ENCODE measurements at places on chromosomes 1 and 21.

DNA sequence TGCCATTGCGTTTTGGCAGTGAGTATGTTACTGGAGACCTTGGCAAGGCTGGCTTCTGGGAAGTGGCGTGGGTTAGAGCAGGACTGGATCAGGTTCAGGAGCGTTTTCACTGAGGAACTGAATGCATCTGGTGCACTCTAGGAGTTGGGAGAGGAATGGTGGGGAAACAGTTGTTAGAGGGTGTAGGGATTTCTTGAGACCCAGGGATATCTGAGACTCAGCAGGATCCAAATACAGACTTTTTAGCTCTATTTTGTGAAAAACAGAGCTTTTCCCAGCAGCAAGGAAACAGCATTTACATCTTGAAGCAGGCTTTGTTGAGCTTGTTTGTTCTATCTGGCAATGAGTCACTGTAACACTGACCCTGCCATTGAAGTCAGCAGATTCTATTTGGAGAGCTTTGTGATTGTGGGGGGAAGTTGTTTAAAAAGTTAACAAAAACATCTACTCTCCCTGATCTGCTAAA, 56.9 kb upstream of the NRIP1 start:
- DNase-seq, result no peak

- peak; percentile 90 for DNase-seq
These were observed 6.3 kb upstream of the PTP4A2 start for GRCh38 chr1:31944205-31945089.

DNA sequence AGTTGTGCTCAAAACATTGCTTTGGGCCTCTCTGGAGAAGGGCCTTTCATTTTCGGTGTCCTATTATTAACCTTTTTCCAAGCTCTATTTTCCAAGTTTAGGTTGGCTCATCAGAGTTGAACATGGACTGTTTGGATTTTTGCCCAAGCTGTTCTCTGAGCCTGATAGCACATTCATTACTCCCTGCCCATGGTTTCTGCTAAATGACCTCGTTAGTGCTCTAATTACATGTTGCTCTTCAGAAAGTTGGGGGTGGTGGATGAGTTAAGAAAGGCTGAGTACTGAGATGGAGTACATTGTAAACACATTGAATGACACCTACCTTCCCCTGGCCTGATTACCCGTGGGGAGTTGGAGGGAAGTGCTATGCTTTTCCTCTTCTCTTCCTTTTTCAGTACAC, 38.9 kb downstream of the LMO4 start:
- no peak for DNase-seq

- DNase-seq, result peak; percentile 25
These were observed 76.6 kb downstream of the TGFBR3 start for GRCh38 chr1:91809317-91809716.

DNA sequence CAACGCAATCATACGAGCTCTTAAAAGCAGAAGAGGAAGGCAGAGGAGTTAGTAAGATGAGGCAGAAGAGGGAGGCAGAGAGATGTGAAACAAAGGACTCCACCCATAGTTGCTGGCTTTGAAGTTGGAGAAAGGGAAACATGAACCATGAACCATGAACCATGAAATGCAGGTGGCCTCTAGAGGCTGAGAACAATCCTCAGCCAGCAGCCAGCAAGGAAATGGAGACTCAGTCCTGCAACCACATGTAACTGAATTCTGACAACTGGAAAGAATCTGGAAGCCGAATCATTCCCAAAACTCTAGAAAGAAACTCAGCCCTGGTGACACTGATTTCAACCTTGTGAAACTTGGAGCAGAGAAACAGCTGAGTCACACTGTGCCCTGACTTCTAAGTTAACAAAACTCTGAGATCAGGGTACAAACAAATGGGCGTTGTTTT, 10.1 kb downstream of the DIPK1A start:
- DNase-seq, result peak; percentile 87

GRCh38 chr1:54528613-54529012, 19.4 kb upstream of the ACOT11 start:
- DNase-seq, result no peak

DNA sequence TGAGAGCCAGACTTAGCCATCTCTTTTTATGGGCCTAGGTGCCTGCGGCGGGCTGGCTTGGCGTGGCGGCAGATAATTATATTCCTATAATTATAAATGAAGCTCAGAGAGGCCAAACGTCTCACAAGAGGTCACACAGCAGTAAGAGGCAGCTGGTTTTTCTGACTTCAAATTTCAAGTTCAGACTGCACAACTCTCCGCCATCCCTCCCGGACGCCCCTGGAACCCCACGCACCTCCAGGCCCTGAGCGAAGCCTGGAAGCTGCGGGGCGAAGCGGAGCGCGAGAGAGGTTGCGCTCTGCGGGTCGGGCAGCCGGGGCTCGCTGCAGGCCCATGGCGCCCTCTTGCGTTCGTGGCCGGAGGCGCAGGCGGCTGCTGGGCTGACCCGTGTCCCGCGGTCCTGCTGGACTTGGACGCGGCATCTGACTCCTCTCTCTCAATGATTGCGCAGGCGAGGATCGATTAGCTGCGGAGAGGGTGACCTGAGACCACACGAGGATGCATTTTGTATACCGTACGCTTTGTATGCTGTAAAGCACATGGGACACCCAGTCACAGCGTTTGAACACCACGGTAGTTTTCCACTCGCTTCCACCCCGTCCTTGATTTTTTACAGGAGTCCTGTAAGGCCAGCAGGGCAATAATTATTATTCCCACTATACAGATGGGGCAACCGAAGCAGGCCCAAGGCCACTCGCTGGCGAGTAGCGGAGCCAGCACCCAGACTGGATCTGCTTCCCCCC, 272.7 kb downstream of the FOXD2 start:
- DNase-seq, result peak; percentile 44

- no peak for DNase-seq
These were observed 696 bp downstream of the EBNA1BP2 start for GRCh38 chr1:43171312-43171875.

DNA sequence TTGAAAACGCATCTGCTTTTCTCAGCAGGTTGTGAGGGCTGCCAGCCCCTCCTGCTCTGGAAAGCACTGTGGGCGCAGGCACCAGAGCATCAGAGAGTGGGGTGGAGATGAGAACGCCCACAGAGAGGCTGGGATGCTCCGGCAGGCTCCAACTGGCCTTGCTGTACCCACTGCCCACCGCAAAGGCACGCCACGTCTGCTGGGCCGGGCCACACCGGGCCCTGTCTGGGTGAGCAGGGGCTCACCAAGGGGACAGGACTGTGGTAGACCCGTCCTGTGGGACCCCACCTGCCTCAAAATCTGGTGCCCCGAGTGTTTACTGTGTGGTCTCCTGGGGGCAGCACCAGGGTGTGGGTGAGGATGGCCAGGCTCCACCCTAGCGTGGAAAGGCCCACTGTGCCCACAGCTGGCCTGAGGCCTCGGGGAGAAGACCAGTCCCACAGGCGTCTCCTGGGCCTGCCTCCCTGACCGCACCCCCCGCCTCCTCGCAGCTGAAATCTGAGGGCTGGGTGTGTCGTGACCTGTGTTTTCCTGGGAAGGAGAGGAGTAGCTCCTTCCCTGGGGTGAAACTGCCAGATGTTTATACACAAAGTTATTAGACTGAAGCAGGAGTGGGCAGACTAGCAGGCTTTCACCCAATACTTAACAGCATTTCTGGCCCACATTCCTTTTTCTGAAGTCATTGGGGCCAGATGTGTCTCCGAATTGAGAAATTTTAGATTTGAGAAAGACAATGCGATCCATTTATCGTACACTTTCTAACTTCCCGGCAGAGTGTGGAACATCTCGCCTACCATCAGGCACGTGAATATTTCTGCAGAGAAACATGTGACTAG, 53.8 kb downstream of the STUM start:
- peak; percentile 46 for DNase-seq

- DNase-seq, result peak; percentile 62
These were observed 953 bp upstream of the NDUFS2 start for GRCh38 chr1:161200992-161201835.

GRCh38 chr1:44724955-44725698, 5.8 kb downstream of the RNU5D-1 start:
- no peak for DNase-seq

DNA sequence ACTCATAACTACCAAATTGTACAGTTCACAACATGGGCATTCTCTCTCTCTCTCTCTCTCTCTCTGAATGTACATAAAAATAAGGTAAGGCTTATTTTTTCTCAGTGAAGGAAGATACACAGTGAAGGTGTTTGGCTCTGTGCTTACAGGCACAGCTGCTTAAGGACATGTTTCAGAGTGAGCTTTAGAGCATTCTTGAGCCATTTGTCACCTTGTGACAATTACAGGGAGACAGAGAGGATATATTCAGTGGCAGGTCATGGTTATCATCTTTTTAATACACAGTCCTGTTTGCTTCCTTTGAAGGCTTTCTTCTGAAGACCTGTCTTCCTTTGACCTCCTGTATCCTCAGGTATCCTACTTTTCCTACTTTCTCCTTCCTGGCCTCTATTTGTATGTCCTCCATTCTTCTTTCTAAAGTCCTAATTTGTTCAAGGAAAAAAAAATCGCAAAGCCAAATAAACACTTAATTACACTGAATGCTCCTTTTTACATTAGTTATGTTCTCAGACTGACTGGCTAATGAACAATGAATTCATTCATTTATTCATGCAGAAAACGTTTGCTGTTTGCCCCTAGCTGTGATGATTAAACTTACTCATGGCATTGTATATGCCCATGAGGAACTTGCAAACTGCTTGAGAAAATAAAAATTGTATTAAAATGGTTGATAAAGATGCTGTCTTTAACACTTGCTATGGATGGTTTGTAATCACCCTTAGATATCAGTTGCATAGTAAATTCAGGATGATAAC, 33.4 kb downstream of the HSD17B7 start:
- DNase-seq, result peak; percentile 48

- peak; percentile 74 for DNase-seq
These were observed 48.7 kb downstream of the SPAG17 start for GRCh38 chr1:118136187-118136941.

DNA sequence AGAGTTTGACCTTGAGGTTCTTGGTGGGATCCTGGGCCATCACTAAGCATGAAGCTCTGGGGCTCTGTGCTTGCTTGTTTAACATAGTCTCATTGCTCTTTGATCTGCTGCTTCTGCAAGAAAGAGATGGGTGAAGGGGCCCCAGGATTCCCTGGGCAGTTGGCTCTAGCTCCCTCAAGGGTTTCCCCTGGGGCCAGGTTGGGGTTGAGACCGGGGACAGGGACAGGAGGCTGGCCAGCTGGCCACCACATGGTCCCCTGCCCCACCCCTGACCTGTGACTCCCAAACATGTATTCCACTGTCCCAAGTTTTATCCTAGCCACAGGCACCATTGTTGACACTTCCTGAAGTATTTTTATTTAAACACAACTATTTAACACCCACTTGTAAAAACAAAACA, 69.5 kb downstream of the FHAD1 start:
- DNase-seq, result no peak

- DNase-seq, result no peak
These were observed 579.3 kb upstream of the ADGRL4 start for GRCh38 chr1:79585801-79586200.

DNA sequence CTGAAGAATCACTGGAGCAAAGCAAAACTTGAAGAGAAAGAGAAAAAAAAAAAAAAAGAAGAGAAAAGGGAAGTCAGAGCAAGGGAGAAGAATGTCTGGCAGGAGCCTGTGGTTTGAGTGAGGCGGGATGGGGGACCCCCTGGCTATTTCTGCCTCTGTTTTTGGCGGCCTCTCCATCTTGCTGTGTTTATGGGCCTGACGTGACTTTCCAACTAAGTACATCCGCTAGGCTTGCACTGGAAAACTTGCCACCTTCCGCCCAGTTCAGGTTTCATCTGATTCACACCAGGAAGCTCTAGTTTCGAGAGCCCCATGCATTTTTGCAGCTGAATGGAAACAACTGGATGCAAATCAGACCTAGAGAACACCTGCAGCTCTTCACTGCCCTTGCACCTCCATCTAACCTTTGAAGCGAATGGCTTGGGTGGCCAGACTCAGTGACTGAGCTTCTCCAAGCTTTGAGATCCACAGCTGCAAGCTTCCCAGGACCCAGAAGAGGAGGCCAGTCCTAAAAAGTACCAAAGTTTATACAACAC, 28.0 kb downstream of the TBX15 start:
- DNase-seq, result peak; percentile 50

DNA sequence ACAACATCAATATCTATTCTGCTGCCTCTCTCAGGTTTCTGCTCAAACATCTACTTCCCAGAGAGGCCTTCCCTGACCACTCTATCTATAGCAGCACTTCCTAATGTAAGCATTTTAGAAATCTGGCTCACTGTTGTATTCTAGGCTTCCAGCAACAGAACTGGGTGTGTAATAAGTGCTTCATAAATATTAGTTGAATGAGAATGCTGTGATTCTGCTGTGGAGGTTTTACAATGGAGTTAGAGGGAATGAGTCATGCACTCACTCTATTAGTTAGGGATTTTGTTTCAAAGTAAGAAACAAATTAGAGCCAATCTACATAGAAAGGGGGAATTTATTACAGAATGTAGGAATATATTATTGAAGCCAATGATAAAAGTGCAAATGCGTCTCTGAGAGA, 38.6 kb upstream of the SLC35F3 start:
- DNase-seq, result no peak

- DNase-seq, result no peak
These were observed 17.6 kb downstream of the COL8A2 start for GRCh38 chr1:36107394-36107793.

- DNase-seq, result peak; percentile 23
These were observed 23.0 kb upstream of the DMBX1 start for GRCh38 chr1:46466477-46467182.

- DNase-seq, result no peak
These were observed 4.9 kb downstream of the CAMTA1 start for GRCh38 chr1:6790146-6790545.

- peak; percentile 69 for DNase-seq
These were observed 13.1 kb upstream of the HEYL start for GRCh38 chr1:39652554-39652953.

- no peak for DNase-seq
These were observed 1.5 kb downstream of the A3GALT2 start for GRCh38 chr1:33319186-33319948.

GRCh38 chr21:41670056-41670805, 96.6 kb downstream of the RIPK4 start:
- DNase-seq, result no peak

DNA sequence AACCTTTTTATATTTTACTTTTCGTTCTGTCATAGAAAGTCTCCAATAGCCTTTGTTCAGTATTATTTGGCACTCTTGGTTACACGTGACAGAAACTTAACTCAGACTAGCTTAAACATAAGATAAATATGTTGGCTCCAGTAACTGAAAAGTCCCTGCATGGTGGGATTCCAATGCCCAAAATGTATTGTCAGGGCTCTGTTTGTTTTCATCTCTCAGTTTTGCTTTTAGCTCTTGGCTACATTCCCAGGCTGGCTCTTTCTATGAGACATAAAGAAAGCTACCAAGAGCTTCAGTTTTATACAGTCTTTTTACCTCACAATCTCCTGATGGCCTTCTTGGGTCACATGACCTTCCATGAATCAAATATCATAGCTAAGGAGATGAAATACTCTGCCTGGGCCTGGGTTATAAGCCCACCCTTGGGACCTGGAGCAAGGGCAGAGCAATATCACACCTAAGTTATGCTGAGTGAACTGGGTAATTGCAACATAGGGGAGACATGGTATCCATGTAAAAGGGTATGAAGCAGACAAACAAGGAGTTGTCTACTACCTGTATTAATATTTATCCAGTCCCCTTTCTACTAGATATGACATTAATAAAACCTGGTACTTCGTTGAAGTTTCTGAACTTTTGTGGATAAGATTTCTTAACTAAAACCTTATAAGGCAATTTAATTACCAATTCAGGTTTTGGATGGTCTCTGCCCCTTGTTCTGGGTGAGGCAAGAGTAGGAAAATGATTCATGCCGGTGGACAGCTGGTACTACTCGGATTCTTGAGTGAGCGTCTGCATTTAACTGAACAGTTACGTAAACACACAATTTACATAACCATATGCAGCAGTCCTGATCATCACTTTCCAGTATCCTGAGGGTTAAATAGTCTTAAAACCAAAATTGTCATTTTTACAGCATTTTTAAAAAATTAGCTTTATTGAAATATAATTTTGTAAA, 442.3 kb downstream of the GPATCH2 start:
- DNase-seq, result no peak
